ENCODE measurements at places on chromosomes 16 and 17.

GRCh38 chr17:35003778-35004177, 23.5 kb downstream of the LIG3 start:
- peaks cover 25% of the 10 kb centered on the region for H3K36me3 ChIP-seq
- H3K27ac ChIP-seq, result no peak overlapping the region
- H3K27me3 ChIP-seq, result no peaks in the 10 kb centered on the region
- H3K4me3 ChIP-seq, result no peak overlapping the region
- DNase-seq, result no peak

DNA sequence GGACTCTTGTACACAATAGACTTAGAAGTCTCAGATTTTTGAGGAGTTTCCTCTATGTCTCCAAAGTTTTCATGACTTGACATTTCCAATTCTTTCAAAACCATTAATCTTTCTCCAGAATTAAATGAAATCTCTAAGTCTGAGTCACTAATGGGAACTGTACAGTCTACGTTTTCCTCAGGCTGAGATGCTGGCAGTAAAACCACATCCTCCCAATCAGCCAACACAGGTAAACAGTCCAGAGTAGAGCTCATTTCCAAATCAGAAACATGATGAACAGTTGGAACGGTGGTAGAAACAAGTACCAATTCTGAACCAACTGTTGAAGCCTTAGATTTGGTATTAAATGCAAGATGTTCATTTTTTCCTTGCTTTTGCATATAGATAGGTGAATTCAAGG, 7.9 kb downstream of the ERI2 start:
- no peak for DNase-seq
- H3K36me3 ChIP-seq, result no peaks in the 10 kb centered on the region
- H3K4me3 ChIP-seq, result no peak overlapping the region
- no peaks in the 10 kb centered on the region for H3K4me1 ChIP-seq

GRCh38 chr16:85249418-85250146, 137.3 kb upstream of the CIBAR2 start:
- no peaks in the 10 kb centered on the region for H3K27me3 ChIP-seq
- H3K27ac ChIP-seq, result no peak overlapping the region
- no peak for DNase-seq
- no peaks in the 10 kb centered on the region for H3K36me3 ChIP-seq
- no peak overlapping the region for H3K4me3 ChIP-seq

DNA sequence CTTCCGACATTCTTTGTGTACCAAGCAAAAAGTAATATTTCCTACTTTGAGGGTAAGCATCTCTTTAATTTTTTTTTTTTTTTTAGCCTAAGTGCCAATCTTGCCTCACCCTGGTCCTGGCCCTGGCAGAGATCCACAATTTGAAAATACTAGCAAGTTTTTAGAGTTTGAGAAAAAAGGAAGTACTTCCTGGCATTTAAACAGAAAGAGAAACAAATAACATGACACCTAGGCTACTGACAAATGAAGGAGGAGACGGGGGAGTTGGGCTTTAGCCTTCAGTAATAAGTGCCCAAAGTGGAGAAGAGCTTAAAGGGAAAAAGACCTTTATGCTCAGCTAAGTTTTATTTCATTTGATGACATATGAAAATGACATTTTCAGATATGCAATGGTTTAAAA, 92.8 kb downstream of the HS3ST3A1 start:
- no peak for DNase-seq
- H3K27ac ChIP-seq, result no peak overlapping the region
- H3K4me1 ChIP-seq, result no peaks in the 10 kb centered on the region

DNA sequence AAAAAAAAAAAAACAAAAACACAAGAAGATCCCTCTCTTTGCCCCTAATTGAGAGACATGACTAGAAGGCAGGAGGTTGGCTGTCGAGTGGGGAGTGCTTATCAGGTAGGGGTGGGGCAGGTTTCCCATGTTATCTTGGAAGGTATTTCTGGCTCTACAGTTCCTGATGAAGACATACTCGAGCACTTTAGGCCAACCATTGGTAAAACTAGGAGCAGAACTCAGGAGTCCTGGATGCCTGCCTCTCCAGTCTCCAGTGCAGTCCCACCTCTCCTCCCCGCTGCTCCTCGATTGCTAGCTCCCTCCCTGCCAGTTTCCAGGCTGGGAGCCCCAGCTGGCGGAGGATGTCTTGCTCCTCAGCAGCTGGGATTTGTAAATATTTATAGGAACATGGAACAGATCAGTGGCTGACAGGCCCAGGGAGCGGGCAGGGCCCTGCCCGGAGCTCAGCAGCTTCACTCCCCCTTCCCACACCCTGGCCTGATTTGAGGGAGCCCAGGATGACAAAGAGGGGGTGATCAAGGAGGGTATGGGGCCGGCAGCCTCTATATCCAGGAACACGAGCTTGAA, 11.4 kb upstream of the C1QL1 start:
- peaks cover 6% of the 10 kb centered on the region for H3K4me1 ChIP-seq
- H3K27ac ChIP-seq, result no peak overlapping the region
- no peak overlapping the region for H3K4me3 ChIP-seq
- DNase-seq, result no peak
- no peaks in the 10 kb centered on the region for H3K27me3 ChIP-seq

DNA sequence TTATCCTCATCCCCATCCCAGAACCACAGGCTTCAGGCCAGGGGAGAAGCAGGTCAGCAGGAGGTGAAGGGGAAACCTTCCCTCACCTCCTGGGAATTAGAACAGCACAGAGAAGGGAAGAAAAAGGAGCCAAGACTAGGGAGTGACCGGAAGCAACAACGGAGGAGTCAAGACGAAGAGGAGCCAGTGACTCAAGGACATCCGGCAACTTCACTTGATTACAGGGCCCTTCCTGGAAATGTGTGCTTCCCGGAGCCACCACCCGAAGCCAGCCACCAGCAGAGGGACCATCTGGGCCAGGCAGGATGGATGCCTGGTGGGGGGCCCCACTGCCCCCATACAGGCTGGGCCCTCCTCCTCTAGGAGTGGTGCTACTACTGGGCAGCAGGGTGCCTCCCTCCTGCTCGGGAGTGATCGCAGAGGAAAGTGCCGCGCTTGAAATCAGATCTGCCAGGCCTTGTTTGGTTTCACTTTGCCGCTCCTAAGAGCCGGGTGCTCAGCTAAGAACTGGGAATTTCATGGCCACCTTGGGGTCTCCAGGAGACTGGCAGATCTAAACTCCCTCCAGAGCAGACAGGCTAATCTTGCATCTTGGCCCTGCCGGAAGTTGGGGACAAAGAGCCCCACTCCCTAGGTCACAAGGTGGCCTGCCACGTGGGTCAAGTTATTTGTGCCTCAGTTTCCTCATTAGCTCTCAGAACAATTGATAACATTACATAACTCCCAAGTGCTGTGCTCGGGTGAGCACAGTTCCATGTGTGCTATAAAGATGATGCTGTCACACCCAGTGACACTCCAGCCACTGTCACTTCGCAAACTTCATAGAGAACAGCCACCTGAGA, 6.6 kb downstream of the CDC42EP4 start:
- H3K36me3 ChIP-seq, result no peaks in the 10 kb centered on the region
- peak; percentile 72 for DNase-seq
- H3K27ac ChIP-seq, result peak overlapping the region; percentile 98
- peak overlapping the region; percentile 67 for H3K4me3 ChIP-seq
- no peaks in the 10 kb centered on the region for H3K27me3 ChIP-seq
- peaks cover 89% of the 10 kb centered on the region for H3K4me1 ChIP-seq

DNA sequence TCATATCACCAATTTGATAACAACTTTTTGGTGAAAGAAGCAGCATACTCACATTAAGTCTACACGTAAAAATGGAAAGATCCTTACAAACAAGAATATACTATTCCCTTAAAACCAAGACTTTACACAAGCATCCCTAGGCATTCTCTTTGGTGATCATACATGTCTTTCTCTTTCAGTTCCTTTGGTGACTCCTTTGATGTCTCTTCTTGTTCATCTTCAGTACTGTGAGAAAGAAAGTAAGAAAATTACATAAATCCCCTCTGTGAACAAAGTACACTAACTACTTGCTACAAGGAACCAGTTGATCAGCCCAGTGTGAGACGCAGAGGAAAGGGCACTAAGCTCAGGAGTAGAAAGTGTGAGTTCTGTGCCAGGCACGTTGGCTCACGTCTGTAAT, 59.6 kb upstream of the MTMR4 start:
- no peaks in the 10 kb centered on the region for H3K36me3 ChIP-seq
- H3K27ac ChIP-seq, result no peak overlapping the region
- no peak overlapping the region for H3K4me3 ChIP-seq

GRCh38 chr17:68514831-68515635, 2.8 kb downstream of the PRKAR1A start:
- peak overlapping the region; percentile 98 for H3K4me3 ChIP-seq
- no peaks in the 10 kb centered on the region for H3K27me3 ChIP-seq
- peaks cover 36% of the 10 kb centered on the region for H3K4me1 ChIP-seq
- no peak for DNase-seq

GRCh38 chr16:89473791-89474414, 16.5 kb downstream of the ANKRD11 start:
- no peak for DNase-seq
- H3K27me3 ChIP-seq, result no peaks in the 10 kb centered on the region
- H3K4me1 ChIP-seq, result peaks cover 61% of the 10 kb centered on the region
- H3K4me3 ChIP-seq, result no peak overlapping the region
- H3K27ac ChIP-seq, result no peak overlapping the region
- no peaks in the 10 kb centered on the region for H3K36me3 ChIP-seq

DNA sequence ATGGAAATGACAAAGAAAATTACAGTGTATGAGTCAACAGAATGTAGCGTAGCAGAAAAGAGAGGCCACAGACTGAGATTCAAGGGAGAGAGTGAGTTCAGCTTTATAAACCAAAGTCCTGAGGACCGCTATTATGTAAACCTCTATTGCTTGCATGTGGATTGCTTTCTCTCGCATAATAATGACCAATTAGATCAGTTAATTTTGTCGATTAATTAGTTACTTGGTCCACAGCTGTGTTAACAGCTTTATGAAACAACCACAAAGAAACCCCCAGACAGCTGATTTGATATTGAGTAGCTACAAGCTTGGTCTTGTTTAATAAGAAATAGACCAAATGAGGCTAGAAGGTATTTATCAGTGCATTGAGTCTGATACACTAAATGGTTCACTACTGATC, 291.8 kb upstream of the ERCC4 start:
- no peaks in the 10 kb centered on the region for H3K4me1 ChIP-seq
- H3K4me3 ChIP-seq, result no peak overlapping the region
- no peaks in the 10 kb centered on the region for H3K36me3 ChIP-seq

DNA sequence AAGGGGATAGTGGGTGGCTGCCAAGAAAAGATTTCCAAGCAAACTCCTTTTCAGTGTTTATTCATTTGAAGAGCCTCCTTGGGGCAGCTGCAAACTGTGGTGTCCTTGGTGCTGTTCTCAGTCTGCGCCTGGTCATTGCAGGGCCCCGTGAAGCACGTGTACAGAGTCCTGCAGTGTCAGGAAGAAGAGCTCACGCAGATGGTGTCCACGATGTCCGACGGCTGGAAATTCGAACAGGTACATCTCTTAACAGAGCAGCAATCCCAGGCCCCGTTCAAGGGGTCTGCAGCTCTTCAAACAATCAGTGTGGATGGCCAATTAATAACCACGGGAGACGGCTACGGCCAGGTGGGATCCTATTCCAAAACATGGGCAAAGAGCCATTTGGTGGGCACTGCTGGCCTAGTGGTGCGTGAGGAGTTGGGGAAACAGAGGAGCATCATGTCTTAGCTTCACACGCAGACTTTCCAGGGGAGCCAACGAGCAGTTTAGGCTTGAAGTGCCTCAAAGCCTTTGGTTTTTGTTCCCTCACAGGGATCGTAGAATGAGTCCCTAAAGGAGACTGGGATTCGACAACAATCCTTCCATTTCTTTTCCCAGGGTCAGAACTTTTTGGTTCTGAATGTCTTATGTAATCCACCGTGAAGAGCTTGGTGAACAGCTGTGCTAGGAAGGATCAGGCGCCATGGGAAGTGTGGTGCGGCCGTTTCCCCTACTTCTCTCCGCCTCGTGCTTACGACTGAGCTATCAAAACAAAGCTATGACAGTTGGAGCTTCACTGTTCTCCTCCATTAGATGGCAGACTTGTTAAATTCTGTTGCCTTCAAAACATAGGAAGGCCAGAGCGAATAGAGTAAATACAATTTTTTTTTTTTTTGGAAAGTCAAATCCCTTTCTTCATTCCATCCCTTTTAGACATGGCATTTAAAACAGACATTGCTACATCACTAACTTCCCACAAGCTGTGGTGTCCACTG, 12.6 kb downstream of the KCTD2 start:
- no peak overlapping the region for H3K27ac ChIP-seq
- H3K4me3 ChIP-seq, result no peak overlapping the region
- peaks cover 45% of the 10 kb centered on the region for H3K36me3 ChIP-seq
- no peaks in the 10 kb centered on the region for H3K27me3 ChIP-seq
- no peak for DNase-seq

- H3K27ac ChIP-seq, result peak overlapping the region; percentile 65
- peaks cover 94% of the 10 kb centered on the region for H3K4me1 ChIP-seq
- no peaks in the 10 kb centered on the region for H3K36me3 ChIP-seq
- no peak overlapping the region for H3K4me3 ChIP-seq
These were observed 23.2 kb downstream of the MAP3K14 start for GRCh38 chr17:45293413-45294211.

GRCh38 chr16:10752843-10753523, 9.3 kb downstream of the NUBP1 start:
- peaks cover 14% of the 10 kb centered on the region for H3K36me3 ChIP-seq
- H3K27me3 ChIP-seq, result no peaks in the 10 kb centered on the region
- no peak overlapping the region for H3K4me3 ChIP-seq
- peaks cover 6% of the 10 kb centered on the region for H3K4me1 ChIP-seq
- no peak for DNase-seq
- peak overlapping the region; percentile 35 for H3K27ac ChIP-seq

DNA sequence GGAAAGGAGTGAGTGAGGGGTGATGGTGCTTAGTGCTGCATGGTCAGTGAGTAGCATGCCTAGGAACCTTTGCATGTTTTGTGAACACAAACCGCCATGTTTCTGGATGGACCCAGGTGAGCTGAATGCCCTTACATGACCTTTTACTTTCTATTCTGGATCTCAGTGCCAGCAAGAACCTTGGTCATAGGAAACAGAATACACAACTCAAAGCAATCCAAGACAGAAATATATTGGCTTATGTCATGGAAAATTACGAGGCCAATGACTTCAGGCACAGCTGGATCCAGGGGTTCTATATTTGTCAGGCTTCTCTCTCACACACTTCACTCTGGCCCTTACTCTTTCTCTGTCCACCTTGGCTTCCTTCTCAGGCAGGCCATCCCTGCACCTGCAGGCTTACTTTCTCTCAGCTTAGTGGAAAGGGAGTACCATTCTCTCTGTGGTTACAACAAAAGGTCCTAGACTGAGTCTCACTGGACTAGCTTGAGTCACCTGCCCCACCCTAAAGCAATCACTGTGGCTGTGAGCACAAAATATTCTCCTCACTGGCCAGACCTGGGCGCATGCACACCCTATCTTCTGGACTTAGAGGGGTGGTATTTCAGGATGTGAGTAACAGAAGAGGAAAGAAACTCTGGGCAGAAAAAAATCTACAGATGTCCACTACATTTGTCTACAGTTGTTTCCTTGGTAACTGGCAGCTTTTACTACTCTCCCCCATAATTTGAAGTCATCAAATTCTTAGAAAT, 20.4 kb upstream of the CPNE2 start:
- no peaks in the 10 kb centered on the region for H3K4me1 ChIP-seq
- no peak overlapping the region for H3K27ac ChIP-seq
- DNase-seq, result no peak
- H3K27me3 ChIP-seq, result no peaks in the 10 kb centered on the region
- H3K36me3 ChIP-seq, result no peaks in the 10 kb centered on the region
- H3K4me3 ChIP-seq, result no peak overlapping the region

All from thoracic aorta (tissue), 2 donors.